ENCODE measurements at places on chromosomes 6 and 20. TPM values are rescaled to one million over a fixed set of nuclear protein-coding genes. Genes with fewer than 3 reads are reported as not detected.

GRCh38 chr6:116359131-116359530 lies 11.6 kb upstream of the DSE start:
- no peak overlapping the region for H3K4me3 ChIP-seq
- no peaks in the 10 kb centered on the region for H3K36me3 ChIP-seq
- no peak for DNase-seq
- no peaks in the 10 kb centered on the region for H3K27me3 ChIP-seq
- H3K27ac ChIP-seq: no peak overlapping the region
- H3K4me1 ChIP-seq: no peaks in the 10 kb centered on the region

GRCh38 chr6:80335121-80335531 lies 228.7 kb downstream of the BCKDHB start:
- no peak overlapping the region for H3K27ac ChIP-seq
- H3K36me3 ChIP-seq: no peaks in the 10 kb centered on the region
- H3K4me3 ChIP-seq: no peak overlapping the region

GRCh38 chr6:28315628-28316027 lies 20.3 kb downstream of the ZSCAN31 start:
- no peaks in the 10 kb centered on the region for H3K4me1 ChIP-seq
- H3K4me3 ChIP-seq: no peak overlapping the region
- no peaks in the 10 kb centered on the region for H3K36me3 ChIP-seq
- no peak overlapping the region for H3K27ac ChIP-seq
- DNase-seq: no peak

GRCh38 chr6:166408936-166409755 lies 26.4 kb upstream of the MPC1 start:
- DNase-seq: no peak
- H3K27me3 ChIP-seq: no peaks in the 10 kb centered on the region
- no peak overlapping the region for H3K27ac ChIP-seq
- no peaks in the 10 kb centered on the region for H3K36me3 ChIP-seq

DNA sequence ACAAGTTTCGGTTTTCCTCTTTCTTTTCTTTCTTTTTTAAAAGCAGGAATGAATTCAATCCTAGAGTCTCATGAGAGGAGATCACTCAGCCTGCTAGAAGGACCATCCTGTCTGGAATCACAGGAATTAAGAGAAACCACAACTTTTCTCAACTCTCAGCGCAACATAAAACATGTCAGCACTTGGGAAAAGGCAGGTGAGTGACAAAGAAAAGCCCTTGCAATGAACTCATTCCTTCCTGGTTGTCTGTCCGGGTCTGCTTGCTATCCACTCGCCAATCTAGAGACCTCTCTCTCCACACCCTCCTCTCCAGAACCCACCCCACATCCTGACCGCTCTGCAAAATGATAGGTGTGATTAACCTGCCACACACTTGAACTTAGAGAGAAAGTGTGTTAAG lies 253.8 kb downstream of the LY86 start:
- no peak overlapping the region for H3K4me3 ChIP-seq
- H3K4me1 ChIP-seq: peaks cover 3% of the 10 kb centered on the region
- no peaks in the 10 kb centered on the region for H3K36me3 ChIP-seq
- DNase-seq: no peak

- H3K27me3 ChIP-seq: no peaks in the 10 kb centered on the region
- peaks cover 30% of the 10 kb centered on the region for H3K36me3 ChIP-seq
- no peak for DNase-seq
- H3K4me3 ChIP-seq: no peak overlapping the region
Measured at GRCh38 chr6:54156650-54157250, 45.5 kb downstream of the MLIP start.

- no peaks in the 10 kb centered on the region for H3K27me3 ChIP-seq
- no peaks in the 10 kb centered on the region for H3K36me3 ChIP-seq
- H3K4me1 ChIP-seq: no peaks in the 10 kb centered on the region
- no peak for DNase-seq
Measured at GRCh38 chr20:25543068-25543467, 42.3 kb downstream of the NINL start.

GRCh38 chr20:20744170-20744725 lies 31.8 kb upstream of the RALGAPA2 start:
- DNase-seq: no peak
- peak overlapping the region; percentile 55 for H3K4me3 ChIP-seq
- H3K27me3 ChIP-seq: no peaks in the 10 kb centered on the region
- H3K27ac ChIP-seq: peak overlapping the region; percentile 92
- H3K4me1 ChIP-seq: peaks cover 48% of the 10 kb centered on the region
- no peaks in the 10 kb centered on the region for H3K36me3 ChIP-seq

DNA sequence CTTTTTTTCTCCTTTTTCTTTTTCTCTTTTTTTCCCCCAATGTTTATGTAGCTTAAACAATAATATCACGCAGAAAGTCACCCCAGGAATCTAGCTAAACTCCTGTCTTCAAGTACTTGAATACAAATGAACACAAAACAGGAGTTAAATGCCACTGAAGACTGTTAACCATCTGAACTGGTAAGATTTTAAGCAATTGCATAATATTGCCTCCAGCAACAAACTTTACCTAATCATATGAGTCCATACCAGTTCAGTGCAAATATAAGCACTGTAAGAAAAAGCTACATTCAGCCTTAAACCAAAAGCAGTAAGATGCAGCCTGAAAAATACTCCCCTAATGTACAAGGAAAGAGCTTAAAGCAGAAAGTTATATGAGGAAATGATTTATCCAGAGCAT lies 173.9 kb upstream of the TFAP2D start:
- H3K27ac ChIP-seq: no peak overlapping the region
- no peaks in the 10 kb centered on the region for H3K4me1 ChIP-seq
- no peak overlapping the region for H3K4me3 ChIP-seq

DNA sequence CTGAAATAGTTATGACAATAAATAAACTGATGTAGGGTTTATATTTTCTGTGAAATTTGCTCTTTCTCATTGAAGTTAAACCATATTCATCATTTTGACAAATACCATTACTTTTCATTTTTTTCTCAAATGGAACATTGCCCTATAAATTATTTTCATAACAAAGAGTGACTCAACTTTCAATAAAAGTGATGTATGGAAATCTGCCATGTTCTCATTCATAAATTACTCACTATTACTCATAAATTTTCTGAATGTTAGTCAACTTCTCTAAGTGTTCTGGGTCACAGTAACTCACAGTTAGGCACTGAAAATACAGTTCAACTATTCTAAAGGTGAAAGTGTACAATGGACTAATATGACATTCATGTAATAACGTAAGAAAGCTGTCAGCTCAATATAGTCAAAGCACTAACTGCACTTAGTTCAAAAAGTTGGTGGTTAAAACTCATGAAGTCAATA lies 19.0 kb upstream of the STX11 start:
- no peak overlapping the region for H3K27ac ChIP-seq
- H3K4me3 ChIP-seq: no peak overlapping the region
- no peak for DNase-seq

DNA sequence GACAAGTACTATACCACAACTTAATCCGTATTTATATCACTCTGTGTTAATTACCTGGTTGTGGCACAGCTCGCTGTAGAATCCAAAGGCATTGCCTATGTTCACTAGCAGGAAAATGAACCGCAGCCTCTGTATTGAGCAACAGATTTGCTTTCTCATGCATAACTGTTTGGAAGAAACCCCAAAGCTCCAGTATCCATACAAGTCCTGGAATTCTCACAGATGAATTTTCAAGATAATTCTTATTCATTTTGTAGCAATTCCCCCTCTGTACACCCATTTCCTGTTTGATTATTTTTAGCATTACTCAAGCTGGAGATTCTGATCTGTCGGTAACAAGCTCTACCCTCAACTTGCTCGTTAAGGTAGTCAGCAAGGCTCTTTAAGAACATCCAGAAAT lies 63.5 kb downstream of the STMND1 start:
- no peak overlapping the region for H3K27ac ChIP-seq
- H3K27me3 ChIP-seq: peaks cover 2% of the 10 kb centered on the region
- no peak for DNase-seq
- no peaks in the 10 kb centered on the region for H3K36me3 ChIP-seq

DNA sequence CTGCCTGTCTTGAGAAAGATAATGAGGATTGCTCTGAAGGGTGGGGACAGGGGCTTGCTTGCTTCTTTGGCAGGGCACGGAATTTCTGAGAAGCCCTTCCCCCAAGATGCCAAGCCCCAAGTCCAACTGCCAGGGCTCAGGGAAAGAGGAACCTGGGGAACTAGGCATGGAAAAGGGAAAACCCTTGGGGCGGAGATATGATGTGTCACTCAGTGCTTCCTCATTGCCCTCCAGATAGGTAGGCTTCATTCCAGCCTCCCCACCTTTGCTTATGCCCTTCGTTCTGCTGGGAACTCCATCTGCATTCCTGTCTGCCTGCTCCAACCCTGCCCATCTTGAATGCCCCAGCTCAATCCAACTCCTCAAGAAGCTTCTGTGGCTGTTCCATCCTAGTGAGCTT lies 61.2 kb downstream of the VEGFA start:
- DNase-seq: no peak
- no peaks in the 10 kb centered on the region for H3K4me1 ChIP-seq
- H3K36me3 ChIP-seq: no peaks in the 10 kb centered on the region

DNA sequence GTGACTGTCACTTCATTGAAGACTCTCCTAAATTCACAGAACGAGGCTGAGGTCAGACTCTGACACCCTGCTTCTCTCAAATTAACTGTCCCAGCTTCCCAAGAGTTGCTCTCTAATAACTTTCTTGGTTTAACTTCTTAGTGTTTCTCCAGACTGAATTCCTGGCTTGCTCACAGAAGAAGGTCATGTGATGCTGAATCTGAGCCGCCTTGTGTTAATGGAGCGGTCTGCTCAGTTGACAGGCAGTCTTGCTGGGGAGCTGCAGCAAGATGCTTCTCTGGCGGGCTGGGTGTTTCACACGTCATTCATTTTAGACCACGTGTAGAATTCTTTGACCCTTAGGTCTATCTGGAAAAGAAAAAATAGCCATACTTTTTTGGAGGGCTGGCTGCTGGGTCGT lies 107.3 kb downstream of the FOXO3 start:
- H3K36me3 ChIP-seq: peaks cover 8% of the 10 kb centered on the region
- H3K4me3 ChIP-seq: peak overlapping the region; percentile 2
- H3K27ac ChIP-seq: peak overlapping the region; percentile 63
- no peaks in the 10 kb centered on the region for H3K27me3 ChIP-seq

DNA sequence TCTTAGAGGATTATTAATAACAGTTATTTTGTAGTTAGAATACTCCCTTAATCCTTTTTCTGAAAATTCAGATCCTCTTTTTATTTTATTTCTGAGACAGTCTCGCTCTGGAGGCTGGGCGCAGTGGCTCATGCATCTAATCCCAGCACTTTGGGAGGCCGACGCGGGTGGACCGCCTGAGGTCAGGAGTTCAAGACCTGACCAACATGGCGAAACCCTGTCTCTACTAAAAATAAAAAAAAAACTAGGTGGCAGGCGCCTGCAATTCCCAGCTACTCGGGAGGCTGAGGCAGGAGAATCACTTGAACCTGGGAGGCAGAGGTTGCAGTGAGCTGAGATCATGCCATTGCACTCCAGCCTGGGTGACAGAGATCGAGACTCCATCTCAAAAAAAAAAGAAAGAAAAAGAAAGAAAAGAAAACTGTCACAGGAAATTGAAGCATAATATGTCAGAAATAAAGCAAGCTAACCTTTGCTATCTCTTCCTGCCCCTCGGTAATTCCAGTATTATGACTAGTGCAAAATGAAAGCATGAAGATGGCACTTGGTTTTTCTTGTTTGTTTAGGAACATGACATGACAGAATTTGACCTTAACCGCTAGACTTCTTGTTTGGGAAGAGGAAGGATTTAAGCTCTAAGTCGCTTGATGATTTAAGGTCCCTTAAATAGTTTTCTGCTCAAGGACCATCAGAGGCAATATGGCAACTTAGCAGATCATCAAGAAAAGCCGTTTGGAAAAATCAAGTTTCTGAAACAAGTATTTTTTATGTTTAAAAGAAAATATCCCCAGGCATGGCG lies 1.8 kb upstream of the RBM39 start:
- no peak for DNase-seq
- peak overlapping the region; percentile 94 for H3K4me3 ChIP-seq
- H3K27me3 ChIP-seq: no peaks in the 10 kb centered on the region

GRCh38 chr6:26012061-26012460 lies 49.5 kb downstream of the TRIM38 start:
- no peak overlapping the region for H3K27ac ChIP-seq
- H3K36me3 ChIP-seq: no peaks in the 10 kb centered on the region
- no peak for DNase-seq
- H3K4me3 ChIP-seq: no peak overlapping the region

DNA sequence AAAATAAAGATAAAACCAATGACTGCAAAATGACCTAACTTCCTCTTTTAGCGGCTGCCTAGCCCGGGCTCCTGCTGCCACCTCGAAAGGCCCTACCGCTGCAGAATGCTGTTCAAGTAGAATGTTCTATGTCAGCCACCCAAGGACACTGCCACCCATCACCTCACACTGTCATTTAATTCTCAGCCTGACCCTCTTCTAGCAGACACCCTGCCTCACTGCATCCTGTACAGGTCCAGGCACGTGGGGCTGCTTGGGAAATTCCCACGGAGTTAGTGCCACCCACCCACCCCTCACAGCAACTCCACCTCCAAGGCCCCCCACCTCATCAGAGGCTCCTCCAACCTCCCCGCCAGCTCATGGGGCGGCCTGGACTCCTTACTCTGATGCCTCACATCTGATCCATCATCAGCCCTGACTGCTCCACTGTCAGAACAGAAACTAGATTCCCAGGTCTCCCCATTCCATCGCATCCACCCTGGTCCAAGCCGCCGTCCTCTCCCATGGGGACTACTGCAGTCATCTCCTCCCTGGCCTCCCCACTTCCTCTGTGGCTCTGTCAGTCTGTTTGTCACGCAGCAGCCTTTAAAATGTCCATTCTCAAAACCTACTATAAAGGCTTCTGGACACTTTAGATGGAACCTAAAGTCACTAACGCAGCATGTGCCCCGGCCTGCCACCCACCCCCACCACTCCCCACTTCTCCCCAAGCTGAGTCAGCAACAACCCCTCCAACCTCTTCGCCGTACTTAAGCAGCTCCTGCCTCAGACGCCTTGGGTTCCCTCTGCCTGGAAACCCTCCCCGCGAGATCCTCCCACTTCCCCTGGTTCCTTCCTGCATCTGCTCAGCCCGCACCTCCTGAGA lies 17.0 kb downstream of the NFATC2 start:
- no peak for DNase-seq
- H3K4me3 ChIP-seq: peak overlapping the region; percentile 30
- H3K4me1 ChIP-seq: no peaks in the 10 kb centered on the region
- H3K27me3 ChIP-seq: no peaks in the 10 kb centered on the region
- H3K27ac ChIP-seq: no peak overlapping the region

GRCh38 chr6:112061605-112062004 lies 7.7 kb downstream of the CCN6 start:
- no peaks in the 10 kb centered on the region for H3K27me3 ChIP-seq
- no peaks in the 10 kb centered on the region for H3K36me3 ChIP-seq
- no peaks in the 10 kb centered on the region for H3K4me1 ChIP-seq
- no peak overlapping the region for H3K27ac ChIP-seq
- no peak for DNase-seq

CSE1L gene
- 41.5 TPM for total RNA-seq

FAM50B gene
- 19.6 TPM for total RNA-seq

LIME1 gene
- total RNA-seq: 4.6 TPM

ACOT13 gene
- total RNA-seq: 37.8 TPM

PSMF1 gene
- 150 TPM for total RNA-seq

RAET1L gene
- not detected for total RNA-seq

IPCEF1 gene
- 0.40 TPM for total RNA-seq

TP53TG5 gene
- 0.38 TPM for total RNA-seq

C6orf15 gene
- not detected for total RNA-seq

OR2B6 gene
- total RNA-seq: not detected
